ENCODE measurements at places on chromosomes 12 and 14.
A peak's percentile ranks its signal among the peaks of the same experiment; 100 is the strongest.

GRCh38 chr12:3273409-3273853 lies 196.3 kb downstream of the TSPAN9 start:
- DNase-seq = peak; percentile 63

DNA sequence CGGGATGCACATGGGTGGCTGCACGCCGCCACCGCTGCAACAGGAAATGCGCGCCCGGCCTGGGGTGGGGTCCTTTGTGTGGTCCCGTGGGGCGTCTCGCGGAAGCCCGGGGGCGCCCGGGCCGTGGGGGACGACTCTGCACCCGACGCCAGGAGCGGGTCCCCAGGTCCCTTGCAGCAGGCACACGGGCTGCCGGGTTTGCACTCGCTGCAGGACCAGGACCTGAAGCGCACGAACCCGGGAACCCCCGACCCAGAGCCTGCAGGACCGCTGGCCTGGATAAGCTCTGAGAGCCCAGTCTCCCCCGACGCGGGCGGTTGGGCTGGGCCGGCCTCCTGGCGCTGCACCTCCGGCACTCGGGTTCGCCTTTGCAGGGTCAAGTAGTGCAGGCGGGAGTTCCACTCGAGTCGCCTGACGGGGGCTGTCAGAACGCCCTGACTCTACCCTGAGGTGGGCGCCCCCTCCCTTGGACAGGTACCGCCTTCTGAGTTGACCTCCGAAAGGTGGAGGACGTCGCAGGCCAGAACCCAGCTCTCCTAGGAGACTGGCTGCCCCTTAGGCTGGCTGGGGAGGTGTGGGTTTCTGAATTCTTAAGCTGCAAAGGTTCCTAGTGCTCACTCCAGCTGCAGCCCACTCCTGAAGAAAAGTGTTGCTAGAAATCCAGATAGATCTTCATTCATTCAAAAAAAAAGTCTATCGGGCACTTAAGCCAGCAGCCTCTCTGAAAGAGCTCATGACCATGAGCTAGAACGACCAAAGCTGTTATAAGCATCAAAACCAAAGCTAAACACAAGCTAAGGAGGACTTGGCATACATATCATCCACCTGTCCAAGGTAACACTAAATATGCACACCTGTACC lies 68.0 kb downstream of the RNF34 start:
- DNase-seq = no peak

DNA sequence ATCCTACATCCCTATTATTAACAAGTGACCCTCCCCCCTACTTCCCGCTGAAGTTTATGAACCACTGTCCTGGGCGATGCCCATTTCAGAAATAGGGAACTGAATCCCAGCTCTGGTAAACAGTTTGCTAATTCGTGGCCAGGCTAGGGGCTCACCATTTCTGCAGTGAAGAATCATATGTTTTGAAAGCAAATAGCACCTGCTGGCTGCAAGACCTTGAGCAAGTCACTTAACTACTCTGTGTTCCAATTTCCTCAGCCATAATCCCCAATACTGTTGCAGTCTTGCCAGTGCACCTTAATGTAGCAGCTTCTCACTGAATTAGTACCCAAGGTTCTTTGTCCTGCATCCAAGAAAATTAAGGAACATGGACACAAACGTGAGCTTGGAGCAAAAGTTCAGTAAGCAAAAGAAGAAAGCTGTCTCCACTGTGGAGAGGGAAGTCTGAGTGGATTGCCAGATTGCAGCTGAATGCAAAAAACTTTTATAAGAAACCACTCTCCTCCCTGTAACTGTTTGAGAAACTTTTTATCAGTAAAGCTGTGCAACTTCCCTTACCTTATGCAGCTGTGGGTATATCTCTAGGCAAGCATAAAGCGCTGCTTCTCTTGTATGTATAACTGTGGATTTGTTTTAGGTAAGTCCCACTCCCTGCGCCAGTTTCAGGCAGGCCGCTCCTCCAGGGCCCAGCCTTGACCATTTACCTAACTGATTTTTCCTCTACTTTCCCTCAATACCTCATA lies 824 bp downstream of the OAS1 start:
- DNase-seq = no peak

DNA sequence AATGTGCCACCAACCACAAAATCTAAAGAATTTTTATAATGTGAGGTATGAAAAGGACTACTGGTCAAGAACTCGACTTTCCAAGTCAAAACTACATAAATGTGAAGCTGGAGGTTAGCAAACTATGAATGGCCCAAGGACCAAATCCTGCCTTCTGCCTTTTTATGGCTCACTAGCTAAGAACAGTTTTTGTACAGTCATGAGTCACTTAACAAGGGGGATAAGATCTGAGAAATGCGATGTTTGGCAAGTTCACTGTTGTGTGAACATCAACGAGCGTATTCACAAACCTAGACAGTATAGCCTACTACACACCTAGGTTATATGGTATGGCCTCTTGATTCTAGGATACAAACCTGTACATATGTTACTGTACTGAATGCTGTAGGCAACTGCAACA lies 28.2 kb downstream of the FERMT2 start:
- peak; percentile 52 for DNase-seq

GRCh38 chr12:98513379-98514322 lies 1.7 kb upstream of the TMPO start:
- DNase-seq = no peak

GRCh38 chr12:121227294-121227693 lies 17.4 kb downstream of the P2RX4 start:
- DNase-seq = no peak

Data from HTR-8/SVneo (cell line).